Tibial nerve (tissue), 4 donors: ENCODE measurements at places on chromosomes 11 and 22.

DNA sequence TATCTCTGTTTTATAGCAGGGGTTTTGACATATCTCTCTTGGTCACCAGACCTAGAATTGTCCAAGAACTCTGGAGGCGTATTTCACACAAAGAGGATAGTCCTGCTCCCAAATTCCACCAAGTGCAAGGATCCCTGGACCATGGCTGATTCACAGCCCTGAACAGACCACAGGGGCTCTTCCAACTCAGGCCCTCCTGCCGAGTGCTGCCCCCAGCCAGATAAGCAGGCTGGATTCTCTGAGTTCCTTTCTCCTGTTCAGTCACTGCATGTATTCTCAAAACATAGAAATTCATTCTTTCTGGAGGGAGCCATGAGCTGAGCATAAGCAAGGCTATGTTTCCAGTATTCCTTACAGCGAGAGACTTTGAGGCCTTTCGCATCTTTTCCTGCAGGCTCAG, 13.4 kb upstream of the PLEKHB1 start:
- no peak for DNase-seq

- no peak for DNase-seq
Measured at GRCh38 chr11:57320067-57320718, 4.6 kb downstream of the TNKS1BP1 start.

DNA sequence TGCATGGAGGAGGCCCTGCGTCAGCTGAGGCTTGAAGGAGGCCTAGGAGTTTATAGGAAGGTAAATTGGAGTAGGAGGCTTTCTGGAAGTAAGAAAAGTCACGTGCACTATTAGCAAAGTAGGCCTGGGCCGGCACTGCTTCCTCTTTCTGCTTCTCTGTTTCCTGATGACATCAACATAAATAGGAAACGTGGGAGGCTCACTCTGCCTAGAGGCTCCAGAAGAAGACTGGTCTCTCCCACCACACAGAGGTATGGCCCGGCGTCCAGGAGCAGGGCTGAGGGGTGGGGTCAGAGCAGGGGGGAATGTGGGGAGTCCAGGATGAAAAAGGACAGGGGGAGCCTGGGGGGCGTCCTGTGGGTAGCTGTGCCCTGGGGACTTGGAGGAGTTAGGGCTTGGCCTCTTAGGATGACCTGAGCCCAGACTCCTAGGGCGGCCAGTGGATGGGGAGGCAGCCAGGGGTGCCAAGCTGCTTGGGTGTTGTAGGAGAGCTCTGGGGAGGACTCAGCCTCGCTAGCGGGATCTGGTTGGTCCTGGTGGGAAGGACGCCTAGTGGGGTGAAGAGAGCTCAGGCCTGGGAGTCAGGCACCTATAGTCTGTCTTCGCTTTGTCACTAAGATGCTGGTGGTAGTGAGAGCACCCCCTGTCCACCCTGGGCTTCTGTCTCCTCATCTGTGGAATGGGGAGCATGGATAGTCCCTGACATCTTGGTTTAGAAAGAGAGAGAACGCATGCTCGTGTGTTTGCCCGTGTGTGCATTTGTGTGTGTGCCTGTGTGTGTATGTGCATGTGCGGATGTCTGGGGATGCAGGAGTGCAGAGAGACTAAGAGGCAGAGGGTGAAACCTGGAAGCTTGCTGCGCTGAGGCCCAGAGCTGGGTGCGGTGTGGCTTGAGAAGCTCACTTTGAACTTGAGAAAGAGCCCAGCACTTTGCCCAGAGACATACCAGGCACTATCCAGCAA, at the start of gene CSF2RB:
Gene CSF2RB (plus strand): TSS at position 202 of the 963 bp plus-strand sequence. CDS start 8,580 bp downstream, outside the sequence.
- DNase-seq, result peak; percentile 34

GRCh38 chr11:130916910-130917309, 631 bp upstream of the SNX19 start:
- DNase-seq, result no peak

DNA sequence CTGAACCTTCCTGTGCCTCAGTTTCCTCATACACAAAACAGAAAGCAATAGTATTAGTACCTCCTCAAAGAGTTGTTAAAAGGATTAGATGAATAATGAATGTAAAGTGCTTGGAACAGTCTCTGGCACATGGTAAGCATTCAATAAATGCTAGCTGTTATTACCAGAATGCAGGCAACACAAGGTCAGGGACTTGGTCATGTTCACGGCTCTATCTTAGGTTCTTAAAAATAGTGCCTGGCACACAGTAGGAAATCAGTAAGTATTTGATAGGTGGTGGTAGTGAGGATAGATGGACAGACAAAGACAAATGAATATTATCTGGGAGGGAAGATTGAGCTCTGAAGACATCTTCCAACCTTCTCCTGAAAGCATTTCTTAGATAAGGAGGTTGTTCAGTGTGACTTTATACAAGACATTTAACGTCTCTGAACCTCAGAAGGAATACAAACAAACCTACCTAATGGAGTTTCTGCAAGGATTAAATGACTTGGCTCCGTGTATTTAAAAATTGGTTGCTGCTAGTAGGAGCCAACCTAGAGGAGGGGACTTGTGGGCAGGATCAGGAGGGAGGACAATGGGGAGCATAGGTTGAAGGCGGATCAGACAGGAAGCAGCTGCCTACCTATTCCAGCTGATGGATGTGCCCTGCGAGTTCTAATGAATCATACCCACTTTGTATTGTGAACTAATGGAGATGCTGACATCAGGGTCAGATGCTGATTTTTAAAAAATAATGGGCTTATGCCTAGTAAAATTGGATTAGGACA, 94.1 kb downstream of the DBX1 start:
- no peak for DNase-seq

GRCh38 chr22:39959640-39960447, at the start of gene TMA7B:
TSS of gene TMA7B (plus strand) at chr22:39960397. CDS start at chr22:39964375, 3,978 bp downstream.
- DNase-seq, result no peak

DNA sequence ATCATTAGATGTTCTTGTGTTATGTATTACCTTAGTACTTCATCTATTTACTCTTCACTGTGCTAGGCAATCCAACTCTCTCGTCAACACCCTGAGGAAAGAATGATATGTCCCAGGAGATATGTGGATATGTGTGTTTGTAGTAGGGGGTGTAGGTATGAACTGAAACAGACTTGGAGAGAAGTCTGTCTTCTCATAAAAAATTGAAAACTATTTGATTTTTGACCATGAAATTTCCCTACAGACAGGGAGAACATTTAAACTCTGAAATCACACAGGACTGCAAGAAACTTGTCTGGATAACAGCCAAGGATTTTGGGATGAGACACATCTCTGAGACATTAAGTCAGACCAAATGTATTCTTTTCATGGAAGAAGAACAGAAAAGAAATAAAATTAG, 967.0 kb upstream of the FAT3 start:
- no peak for DNase-seq

GRCh38 chr11:68688881-68689280, 4.5 kb downstream of the GAL start:
- DNase-seq, result no peak

- DNase-seq, result no peak
Measured at GRCh38 chr11:23727387-23727786, 769.5 kb upstream of the LUZP2 start.

DNA sequence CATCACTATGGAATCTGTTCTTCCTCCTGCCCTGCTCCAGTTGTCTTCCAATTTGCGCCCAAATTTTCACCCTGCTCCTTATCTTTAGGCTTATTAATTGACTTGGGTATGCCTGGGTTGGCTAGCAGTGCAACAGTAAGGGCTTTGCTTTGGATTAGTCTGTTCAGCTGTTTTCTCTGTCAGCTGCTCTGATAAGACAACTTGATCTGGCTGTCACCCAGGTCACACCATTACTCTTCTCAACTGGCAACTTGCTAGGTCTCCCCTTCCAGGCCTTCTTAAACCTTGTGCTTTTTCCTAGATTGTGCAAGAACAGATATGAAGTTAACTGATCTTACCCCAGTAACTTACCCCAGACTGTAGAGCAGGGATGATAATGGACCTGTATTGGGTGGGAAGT, 357.8 kb upstream of the LARGE1 start:
- no peak for DNase-seq

DNA sequence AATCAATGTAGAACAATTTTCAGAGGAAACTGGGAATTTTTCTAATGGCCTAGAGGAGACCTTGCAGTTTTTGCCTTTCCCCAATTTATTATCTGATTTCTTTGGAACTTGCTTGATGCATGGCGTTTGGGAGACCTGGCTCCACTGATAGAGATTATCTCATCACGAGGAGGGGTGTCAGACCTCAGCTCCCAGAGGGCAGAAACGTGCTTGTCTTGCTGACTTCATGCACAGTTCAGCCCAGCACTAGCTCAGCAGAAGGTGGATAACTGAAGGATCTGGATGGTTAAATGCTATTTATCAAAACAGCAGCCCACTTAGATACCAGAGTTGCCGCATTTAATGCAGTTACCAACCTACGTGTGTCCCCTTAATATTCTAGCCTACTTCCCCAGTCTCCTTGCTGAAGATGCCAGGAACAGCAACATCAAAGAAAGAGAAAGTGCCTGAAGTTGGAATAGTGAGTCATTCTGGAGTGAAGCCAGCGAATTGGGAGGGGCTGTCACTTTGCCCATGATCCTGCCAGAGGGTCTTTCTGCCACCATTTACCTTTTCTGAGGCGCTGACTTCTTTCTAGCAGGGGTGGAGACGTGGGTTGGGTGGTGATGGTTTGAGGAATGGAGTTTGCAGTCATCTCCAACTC, 133.5 kb upstream of the CADM1 start:
- no peak for DNase-seq

- no peak for DNase-seq
Measured at GRCh38 chr22:49522582-49523373, 304.9 kb downstream of the BRD1 start.

- DNase-seq, result no peak
Measured at GRCh38 chr11:119511614-119512306, 88.8 kb upstream of the THY1 start.

DNA sequence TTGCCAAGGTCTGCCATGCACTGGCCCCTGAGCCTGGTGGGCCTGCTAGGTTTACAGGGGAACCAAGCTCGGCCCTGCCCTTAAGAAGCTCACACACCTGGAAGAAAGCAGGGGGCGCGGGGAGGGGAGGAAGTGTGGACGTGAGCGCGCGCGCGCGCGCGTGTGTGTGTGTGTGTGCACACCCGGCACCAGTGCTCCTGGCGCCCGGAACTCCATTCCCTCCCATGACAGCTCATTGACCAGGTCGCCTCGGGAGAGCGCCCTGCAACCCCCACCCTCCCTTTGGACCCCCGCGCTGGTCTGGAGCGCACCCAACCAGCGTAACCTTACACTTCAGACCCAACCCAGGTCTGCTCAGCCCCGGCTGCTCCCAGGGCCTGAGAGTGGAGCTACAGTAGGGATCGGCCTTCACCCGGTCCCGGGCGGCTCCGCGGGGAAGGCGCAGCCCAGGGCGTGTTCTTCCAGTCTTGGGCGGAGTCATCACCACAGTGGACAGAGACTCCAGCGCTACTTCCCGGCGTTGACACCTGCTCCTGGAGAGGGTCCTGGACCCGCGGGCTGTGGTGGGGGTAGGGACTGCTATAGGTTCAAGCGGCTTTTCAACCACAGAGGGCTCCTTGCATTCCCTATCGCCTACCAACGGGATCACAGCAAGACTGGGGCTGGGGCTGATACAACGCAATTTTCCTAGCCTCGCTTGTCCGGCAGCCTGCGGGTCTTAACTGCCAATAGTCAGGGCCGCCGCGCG, 1.5 kb downstream of the GALNT18 start:
- no peak for DNase-seq

DNA sequence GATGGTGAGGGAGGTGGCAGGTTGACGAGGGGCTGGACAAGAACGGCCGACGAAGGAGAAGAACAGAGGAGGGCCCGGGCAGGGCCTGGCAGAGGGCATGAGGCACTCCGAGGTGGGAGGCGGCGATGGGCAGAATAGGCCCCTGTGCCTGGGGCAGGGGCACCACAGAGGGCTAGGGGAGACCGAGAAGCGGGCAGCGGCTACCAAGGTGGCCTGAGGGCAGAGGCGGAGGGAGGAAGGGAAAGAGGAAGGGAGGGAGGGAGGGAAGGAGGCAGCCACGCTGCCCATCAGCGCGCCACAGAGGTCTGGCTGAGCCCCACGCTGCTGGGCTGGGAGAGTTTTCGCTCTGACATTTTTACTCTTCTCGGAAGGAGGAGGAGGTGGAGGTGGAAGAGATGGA, 11.3 kb downstream of the LSP1 start:
- DNase-seq, result no peak

DNA sequence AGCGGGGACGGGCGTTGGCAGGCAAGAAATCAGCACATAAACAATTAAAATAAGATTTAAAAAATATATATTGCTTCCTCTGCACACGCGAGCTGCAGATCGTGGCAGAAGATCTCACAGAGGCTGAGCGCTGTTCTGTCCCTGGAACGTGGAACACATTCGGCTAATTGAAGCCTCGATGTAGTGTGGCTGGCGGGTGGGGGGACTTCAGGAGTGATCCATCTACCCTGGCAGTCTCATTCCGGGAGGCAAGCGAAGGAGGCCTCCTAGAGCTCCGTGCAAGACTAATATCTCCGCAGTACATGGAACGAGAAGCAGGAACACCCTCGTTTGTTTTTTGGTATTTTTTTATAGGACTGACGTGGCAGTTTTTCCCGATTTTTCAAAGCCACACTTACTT, 402.4 kb downstream of the MN1 start:
- no peak for DNase-seq

GRCh38 chr22:23408321-23408720, 171.8 kb downstream of the IGLL1 start:
- DNase-seq, result no peak

DNA sequence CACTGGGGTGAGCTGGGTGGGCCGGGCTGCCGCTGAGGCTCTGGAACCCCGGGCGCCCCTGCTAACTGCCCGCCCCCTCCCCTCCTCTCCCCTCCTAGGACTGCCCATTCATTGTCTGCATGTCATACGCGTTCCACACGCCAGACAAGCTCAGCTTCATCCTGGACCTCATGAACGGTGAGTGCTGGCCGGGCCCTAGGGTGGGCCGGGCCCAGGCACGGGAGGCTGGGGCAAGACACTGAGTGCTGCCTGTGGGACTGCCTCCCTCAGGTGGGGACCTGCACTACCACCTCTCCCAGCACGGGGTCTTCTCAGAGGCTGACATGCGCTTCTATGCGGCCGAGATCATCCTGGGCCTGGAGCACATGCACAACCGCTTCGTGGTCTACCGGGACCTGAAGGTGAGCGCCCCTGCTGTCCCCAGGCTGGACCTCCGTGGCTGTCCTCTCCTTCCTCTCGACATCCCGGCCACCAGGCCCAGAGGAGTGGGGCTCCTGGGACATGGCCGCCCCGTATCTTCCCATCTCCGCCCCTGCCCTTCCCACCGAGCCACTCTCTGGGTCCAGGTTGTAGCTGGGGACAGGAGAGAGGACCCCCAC, 7.5 kb upstream of the ANKRD13D start:
- no peak for DNase-seq

GRCh38 chr11:45518141-45518832, 147.1 kb downstream of the CHST1 start:
- DNase-seq, result no peak

- no peak for DNase-seq
Measured at GRCh38 chr11:34242037-34242625, 115.7 kb downstream of the ABTB2 start.
